ENCODE measurements at places on chromosomes 3 and 15.
A peak's percentile ranks its signal among the peaks of the same experiment; 100 is the strongest.

DNA sequence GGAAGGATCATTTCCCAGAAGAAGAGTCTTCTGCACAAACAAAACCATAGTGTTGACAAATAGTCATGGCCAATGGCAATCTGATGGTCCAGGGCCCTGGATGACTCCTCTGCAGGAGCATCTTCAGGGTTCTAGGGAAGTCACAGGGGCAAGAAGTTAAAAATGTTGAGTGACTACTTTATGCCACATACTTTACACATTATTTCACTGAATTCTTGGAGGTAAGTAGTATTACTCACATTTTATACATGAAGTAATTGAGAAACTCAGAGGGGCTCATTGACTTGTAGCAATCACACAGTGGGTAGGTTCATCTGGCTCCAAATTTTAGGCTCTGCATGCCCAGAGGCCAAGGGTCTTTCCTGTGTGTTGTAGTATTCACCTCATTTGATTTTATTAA lies 430.2 kb upstream of the MCTP2 start:
- DNase-seq: no peak

DNA sequence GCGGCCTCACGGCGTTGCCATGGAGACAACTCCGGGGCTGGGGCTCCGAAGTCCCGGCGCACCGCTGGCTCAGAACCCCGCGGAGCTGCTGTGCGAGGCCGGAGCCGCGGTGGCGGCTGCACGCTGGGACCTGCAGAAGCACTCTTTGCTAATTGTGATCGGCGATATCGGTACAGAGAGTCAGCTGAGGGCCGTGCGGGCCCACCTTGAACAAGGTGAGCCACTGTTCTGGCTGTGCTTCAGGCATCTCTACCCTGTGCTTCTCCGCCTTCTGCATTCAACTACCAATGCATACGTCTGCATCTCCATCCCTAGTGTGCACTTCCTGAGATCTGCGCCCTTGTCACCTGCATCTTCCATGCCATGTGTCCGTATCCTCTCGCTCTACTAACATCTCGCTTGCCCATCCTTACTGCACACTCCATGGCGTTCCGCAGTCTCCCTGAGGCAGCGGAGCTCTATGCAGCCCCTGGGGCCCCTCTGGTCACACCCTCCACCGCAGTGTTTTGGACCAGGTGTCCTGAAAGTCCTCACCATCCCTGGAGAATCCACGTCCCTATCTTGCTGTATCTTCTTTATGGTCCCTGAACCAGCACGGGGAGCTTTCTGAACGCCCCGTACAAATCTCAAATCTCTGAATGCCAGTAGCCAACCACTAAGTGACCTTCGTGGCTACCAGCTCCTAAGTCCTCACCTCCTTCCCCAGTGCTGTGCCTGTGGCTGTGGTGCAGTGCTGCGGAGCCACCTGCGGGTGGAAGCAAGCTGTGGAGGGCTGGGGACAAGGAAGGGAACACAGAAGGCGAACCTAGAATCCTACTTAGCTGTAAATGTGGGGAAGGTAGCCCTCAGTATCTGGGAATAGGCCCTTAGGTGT lies 6.2 kb upstream of the MAP1A start:
- DNase-seq: no peak

- DNase-seq: no peak
Measured at GRCh38 chr15:38205526-38206272, 46.9 kb upstream of the SPRED1 start.

DNA sequence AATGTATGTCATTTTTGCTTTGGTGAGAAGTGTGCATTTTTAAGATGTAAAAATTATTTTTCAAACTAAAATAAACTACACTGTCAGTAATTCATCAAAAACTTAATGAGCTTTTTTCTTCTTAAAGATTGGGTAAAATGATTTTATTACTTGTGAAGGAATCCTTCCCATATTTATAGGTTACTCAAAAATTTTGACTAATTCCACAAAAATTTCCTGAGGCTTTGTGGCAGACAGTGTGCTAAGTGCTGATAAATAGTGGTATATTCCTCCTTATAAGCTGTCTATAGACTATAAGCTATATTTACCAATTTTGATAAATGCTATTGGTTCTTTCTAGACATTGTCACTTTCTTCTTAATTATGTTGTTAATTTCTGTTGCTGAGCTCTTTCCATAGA lies 284.5 kb upstream of the SEMA6D start:
- DNase-seq: no peak

DNA sequence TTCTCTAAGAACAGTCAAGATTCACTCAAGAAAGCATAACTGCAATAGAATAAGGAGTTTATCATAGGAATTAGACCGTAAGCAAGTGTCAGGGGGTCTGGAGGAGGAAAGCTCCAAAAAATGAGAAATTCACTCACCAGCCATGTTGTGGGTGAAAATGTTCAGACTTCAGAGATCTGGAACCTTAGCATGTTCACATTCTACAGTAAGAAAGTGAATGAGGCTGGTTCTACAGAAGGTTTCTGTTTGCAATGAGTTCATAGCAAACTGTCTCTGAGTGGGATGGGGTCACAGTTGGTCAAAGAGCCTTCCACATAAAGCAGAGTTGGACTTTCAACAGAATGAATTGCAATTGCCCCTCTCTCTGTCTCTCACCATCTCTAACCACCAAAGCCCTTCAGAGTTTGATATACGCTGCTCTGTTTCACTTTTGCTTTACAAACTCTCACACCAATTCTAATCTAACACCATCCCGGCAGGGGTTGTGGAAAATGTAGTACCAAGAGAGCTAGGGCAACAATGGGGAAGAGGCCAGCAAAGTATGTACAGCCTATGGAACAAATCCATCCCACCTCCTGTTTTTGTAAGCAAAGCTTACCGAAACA lies 581.8 kb upstream of the UBE2E2 start:
- no peak for DNase-seq

DNA sequence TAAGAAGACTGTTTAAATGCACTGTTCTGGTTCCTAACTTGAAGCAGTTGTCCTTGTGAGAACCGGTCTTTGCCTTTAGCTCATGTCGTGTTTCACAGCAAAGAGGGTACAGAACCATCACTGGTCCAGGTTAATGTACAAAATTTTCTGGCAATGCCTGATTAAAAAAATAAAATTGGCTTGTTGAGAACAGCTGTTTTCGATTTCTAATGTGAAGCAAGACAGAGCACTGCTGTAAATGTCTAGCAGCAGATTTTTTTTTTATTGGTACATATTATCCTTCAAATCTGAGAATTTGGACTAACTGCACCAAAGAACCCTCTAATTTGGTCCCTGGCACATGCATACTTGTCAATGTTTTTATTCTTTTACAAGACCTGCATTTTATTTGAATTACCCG lies 103.3 kb downstream of the STT3B start:
- DNase-seq: no peak

GRCh38 chr3:102180280-102180931 lies 254.4 kb upstream of the ZPLD1 start:
- DNase-seq: peak; percentile 48

DNA sequence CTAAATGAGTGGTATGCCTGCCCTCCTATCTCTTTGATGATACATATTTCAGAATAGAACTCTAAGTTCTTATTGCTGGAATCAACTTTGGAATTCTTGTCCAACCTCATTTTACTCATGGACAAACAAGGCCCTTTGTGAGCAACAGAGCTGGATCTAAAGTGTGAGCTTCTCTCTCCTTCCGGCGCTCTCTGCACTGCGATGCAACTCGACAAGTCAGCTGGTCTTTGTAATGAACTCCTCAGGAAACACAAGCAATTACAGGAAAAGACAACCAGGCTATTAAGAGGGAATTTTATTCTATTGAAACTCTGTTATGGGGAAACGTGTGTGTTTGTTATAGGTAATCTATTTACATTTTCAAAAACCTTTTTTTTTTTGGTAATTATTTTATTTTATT lies 20.3 kb upstream of the NRROS start:
- no peak for DNase-seq

DNA sequence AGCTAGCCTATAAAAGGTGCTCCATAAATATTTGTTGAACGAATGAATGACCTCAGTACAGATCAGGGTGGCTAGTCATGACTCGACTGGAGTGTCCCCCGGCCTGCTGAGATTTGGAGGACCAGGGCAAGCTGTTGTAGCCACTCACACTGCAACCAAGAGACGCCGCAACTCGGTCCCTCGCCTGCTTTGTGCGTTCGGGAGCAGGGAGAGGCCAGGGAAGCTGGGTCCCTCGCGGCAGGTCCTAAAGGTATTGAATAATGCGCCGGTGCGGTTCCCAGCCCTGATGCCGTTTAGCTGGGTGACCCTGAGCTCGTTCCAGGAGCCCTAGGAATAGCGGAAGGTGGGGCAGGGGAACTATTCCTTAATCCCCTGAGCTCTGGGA lies 1.8 kb downstream of the IGDCC4 start:
- DNase-seq: no peak

DNA sequence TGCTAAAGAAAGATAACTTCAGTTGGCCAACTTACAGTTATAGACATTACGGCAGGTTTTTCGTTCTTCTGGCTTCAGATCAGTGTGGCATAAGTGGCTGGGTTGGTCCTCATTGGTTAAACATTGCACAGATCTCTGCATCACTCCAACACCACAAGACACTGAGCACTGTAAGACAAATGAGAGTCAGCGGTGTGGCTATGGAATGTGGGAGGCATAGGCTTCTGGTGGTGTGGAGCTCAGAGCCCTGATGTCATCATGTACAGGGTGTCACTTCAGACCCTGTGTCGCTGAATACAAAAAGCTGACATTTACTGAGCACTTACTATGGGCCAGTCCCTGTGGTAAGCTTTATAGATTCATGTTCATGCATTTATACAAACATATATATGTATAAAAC lies 146.0 kb downstream of the ADAMTS9 start:
- DNase-seq: no peak

DNA sequence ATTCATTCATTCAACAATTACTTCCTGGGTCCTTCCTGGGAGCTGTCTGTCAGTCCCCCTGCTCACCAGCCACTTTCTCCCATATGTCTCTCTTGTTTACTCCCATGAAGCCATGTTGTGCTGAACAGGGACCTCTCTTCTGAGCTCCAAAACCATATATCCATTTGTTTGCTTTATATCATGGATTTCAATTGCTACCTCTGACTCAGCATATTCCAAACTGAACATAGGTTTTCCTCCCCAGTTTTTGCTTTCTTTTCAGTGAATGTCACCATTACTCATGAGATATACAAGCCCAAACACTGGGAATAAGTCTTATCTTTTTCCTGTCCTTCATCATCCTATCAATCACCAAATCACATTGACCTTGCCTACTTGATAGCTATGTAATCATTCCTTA lies 152.5 kb upstream of the P2RY1 start:
- no peak for DNase-seq

DNA sequence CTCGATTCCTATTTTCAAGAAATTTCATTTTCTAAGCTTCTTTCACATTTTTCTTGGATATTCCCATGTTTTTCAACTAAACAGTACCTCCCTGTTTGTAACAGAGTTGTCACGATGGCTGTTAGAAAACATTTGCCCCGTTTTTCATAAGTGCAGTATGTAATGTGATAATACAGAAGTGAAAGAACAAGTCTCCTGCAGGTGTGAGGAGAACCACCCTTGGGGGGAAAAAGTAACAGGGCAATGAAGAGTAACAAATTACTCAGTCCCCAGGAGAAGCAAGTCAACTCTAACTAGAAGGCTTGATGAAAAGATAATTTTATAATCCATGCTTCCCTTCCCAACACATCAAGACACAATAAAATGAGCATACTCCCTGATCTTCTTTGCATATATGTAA lies 493.3 kb downstream of the FOXP1 start:
- DNase-seq: no peak

All from SJSA1 (cell line).